ENCODE measurements at places on chromosomes 4 and X.

- peak; percentile 86 for DNase-seq
Measured at GRCh38 chr4:174198828-174199227, 84.6 kb downstream of the FBXO8 start.

GRCh38 chr4:53905276-53905940 lies 159.0 kb downstream of the CHIC2 start:
- DNase-seq, result no peak

DNA sequence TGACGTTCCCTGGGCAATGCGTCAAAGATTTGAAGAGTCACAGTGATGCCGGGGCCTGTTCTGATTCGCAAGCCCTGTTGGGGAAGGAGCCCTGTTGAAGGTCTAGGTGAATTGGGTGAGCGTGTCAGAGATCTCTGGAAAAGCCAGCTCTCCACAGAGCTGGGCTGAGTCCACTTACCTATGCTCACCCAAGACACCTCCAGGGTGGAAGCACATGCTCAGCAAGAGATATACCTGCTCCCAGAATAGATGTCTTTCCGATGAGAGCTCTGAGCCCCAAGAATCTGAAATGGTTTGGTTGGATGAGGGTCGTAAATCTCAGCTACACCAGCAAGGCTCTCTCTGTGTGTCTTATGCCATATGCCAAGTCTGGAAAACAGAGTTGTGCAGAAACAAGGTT lies 1.7 kb downstream of the GABRQ start:
- DNase-seq, result no peak

DNA sequence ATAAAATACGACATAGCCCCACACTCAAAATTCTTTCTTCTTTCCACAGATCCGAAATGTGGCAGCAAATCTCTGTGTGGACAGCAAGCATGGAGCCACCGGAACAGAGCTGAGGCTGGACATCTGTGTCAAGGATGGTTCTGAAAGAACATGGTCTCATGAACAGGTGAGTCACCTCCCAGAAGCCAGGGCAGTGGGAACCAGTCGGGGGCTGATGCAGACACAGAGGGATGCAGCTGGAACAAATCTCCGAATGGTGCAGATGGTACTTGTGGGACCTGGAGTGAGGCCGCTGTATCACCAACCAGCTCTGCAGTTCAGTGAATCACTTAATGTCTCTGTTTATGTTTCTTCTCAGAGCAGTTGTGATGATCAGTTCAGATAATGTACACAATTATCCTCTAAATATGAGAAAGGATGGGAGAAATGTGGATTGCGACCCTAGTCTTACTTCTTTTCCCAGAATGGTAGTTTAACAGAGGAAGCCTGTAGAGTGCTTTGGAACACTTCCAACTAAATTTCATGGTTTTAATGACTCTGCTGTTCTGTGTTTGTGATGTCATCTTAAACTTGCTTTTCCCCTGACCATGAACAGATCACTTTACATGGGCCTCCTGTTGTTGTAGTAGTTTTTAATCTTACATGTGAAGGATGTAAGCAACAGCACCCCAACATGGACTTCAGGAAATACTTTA lies 159.3 kb upstream of the GALNT7 start:
- peak; percentile 79 for DNase-seq

GRCh38 chrX:97895751-97896150 lies 1012.0 kb downstream of the RPA4 start:
- DNase-seq, result no peak

- no peak for DNase-seq
Measured at GRCh38 chr4:94127707-94128328, 79.8 kb upstream of the SMARCAD1 start.

GRCh38 chrX:2642791-2643190 lies 48.3 kb upstream of the CD99 start:
- DNase-seq, result no peak
